ENCODE measurements at places on chromosomes 3 and 15.

DNA sequence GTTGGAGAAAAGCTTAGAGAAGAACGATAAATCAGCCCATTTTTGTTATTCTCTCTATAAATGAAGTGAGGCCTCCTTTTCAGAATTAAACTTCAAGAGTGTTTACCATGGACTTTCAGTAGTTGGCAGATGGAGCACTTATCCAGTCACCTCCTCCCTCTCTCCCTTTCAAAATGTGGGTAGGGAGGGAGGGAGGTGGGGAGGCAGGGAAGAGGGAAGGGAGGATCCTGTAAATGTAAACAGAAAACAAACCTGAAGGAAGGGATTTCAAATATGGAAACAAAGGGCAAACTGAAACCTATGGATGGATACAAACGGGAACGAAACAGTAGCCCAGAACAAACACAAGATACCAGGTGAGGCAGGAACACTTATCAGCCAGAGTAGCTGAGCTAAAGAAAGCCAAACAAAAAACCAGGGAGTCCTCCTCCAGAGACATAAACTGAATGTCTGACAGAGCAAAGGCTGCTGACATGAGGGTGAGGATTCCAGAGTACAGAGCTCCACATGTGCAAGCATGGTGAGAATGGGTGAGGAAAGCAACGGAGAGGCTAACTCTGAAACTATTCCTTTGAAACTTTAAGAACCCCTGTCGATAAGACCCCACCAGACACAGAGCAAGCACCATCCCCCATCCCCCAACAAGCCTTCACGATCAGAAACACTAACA is 41.0 kb upstream of the GP5 start:
- DNase-seq: no peak

DNA sequence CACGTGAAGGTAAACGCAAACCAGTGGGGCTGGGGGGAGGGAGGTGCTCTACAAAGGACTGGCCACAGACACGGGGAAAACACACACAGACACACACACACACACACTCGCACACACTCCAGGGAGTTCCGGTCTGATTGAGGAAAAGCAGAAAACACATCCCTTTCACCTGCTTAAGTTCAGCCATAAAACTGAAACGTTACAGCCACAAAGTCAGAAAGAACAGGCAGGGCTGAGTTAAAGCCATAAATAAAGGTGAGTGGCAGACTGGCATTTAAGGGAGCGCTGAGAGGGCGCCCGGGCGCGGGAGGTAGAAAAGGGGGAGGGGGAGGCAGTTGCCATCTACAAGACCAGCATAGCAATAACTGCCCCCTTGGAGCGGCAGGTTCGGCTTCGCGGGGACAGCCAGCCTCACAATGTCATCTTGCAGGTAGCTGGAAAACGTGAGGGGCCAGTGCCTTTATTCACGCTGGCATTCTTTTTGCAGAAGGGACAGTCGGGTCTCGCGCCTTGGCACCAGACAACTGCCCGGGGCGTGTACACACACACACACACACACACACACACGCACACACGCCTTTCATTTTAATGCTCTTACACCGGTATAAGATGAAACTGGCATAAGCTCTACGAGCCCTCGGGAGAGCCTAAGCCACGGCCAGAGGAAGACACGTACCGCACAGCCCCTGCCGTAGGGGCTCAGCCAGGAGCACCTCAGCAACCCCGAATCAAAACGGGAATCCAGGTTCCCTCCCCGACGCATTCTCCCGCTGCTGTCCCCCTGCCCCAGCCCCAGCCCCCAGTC is 866 bp downstream of the TNIK start:
- no peak for DNase-seq

DNA sequence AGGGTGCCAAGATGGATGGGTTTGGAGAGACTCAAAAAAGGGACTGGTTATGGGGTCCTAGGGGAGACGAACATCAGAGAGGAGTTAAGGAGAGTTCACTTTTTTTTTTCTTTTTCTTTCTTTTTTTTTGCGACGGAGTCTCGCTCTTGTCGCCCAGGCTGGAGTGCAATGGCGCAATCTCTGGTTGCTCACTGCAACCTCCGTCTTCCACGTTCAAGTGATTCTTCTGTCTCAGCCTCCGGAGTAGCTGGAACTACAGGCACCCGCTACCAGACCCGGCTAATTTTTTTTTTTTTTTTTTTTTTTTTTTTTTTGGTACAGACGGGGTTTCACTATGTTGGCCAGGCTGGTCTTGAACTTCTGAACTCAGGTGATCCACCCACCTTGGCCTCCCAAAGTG is 1.2 kb downstream of the SPINT1 start:
- DNase-seq: no peak

DNA sequence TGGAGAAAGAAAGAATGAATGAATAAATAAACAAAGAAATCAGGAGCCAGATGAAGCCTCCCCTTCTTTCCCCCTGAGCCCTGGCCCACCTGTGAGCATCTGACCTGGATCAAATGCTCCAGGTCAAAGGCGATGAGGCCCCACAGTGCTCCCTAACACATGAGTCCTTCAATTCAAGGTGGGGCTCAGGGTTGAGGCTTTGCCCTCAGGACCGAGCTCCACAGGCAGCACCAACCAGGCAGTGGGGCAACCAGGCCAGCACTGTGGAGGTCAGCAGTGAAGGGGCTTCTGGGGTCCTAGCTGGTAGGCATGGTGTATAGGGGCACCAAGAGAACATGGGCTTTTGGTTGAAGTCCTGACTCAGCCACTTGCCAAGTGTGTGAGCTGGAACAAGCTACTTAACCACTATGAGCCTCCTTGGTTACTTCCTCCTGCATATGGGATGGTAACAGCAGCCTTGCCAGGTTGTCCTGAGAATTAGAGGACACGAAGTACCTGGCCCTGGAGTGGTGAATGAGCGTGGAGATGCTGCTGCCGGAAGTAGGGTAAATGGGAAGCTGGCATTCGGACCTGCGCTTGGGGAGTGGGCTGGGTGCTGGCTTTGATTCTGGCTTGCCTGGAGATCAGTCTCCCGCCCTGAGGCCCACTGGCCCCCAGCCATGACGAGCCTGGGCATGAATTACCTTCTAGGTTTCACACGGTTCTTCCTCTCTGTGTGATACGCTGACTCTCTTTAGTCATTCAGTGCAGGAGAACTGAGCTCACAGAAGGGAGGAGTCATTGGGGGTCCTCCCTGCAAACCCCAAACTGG is 10.0 kb upstream of the PAQR5 start:
- DNase-seq: no peak

GRCh38 chr15:44094781-44095180 is 100.3 kb downstream of the FRMD5 start:
- DNase-seq: no peak

DNA sequence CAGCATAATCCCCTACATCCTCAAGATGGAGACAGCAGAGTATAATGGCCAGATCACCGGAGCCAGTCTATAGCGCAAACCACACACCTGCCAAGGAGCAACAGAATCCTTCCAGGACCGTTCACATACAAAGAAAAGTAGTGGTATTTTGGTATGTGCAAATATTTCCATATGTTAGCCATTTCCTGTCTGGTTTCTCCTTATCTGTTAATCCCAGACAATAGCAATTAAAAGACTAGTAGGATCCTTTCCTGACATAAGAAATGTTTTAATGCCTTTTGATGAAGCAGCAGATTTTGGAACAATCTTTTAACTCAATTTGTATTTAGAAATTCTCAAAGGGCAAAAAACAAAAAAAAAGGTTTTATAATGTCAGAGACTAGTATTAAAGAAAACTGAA is 22.2 kb downstream of the MRPS25 start:
- no peak for DNase-seq

DNA sequence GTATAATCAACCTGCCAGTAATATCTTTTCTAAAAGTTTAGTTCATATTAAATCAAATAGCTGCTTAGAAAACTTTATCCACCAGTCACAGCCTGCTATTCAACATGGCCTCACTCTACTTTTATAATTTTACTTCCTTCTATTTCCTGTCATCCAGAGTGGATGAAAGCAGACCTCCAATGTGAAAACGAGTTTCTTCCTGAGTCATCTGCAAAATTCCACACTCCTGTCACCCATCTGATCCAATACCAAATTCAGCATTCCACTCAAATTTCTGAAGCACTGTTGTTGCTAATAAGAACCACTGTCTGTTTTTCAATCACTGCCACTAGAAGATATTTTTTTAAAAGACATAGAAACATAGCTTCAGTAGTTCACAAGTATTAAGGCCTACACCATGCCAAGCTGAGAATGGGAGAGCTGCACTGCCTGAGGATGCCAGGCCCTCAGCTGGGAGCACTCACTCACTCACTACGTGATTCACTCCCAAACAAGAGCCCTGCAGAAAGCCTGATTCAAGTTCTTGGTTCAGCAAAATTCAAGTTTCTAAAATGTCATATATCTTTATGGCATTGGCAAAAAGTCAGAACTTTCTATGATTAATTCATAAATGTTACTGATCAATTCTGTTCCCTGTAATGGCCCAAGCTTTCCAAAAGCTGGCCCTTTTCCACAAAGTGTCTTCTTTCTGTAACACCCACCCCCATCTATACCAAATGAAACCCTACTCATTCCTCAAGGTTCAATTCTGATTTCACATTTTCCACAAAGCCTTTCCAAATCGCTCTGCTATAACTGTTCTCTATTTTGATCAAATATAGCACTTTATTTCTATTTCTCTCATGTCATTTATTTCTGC is 82.9 kb downstream of the FSIP1 start:
- DNase-seq: no peak

- DNase-seq: no peak
These were observed 441.7 kb upstream of the PDZRN3 start for GRCh38 chr3:74066456-74066855.

- DNase-seq: no peak
These were observed 36.2 kb downstream of the ZXDC start for GRCh38 chr3:126439346-126439967.

GRCh38 chr3:127858937-127859336 is 36.6 kb upstream of the MGLL start:
- no peak for DNase-seq

DNA sequence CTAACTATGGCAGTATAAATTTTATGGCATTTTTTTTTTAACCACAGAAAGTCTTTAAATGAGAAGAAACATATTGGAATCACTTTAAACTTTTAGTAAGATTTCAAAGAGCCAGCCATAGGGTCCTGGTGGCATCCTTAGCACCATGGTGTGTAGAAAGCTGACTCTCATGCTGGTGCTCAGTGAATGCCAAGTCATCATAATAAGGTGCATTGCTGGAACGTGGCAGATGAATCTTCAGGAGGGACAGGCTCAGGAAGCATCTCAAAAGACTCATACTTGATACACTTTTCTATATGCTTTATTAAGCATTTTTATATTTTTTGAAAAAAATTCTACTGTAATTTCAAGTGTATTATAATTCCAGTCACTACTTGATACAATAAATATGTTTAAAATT is 274.2 kb downstream of the ZIC4 start:
- no peak for DNase-seq

DNA sequence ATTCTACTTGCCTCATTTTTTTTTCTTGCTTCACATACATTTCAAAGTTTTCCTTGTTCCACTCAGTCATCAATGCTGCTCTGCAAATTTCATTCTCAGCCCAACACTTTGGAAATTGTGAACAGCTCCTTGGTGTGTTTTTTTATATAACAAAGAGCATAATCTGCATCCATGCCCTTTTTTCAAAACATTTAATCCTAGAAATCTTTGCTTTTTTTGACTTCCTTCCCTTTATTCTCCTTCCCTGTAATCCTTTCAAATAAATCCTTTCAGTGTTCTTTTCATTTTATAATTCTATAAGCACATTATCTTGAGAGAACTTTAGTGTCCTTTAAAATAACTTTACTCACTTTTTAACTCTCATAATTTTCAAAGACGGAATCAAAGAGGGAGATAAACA is 1150.8 kb downstream of the SI start:
- no peak for DNase-seq

DNA sequence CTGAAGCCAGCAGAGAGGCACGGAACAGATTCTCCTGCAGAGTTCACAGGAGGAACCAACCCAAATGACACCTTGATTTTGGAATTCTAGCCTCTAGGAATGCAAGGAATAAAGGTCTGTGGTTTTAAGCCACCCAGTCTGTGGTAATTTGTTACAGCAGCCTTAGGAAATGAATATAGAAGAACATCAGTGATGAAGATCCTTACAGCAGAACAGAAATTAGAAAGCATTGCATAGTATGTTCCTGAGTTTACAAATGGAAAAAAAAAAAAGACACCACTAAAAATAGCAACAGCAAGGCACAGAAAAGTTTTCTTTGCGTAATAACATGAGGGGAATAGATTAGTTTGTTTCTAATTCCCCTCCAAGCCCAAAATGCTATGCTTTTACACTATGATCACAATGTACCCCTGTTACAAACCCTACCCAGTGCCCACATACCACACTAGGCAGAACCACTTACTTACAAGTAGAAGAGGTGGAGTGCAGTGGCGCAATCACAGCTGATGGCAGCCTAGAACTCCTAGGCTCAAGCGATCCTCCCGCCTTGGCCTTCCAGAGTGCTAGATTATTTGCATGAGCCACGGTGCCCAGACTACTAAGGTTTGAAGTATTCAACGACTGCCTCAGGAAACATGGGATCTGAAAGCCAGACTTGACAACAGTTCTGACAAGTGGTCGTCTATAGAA is 84.3 kb downstream of the SHQ1 start:
- DNase-seq: no peak

GRCh38 chr15:85429522-85429921 is 49.1 kb downstream of the AKAP13 start:
- no peak for DNase-seq

GRCh38 chr3:38978729-38979128 is 73.0 kb downstream of the SCN11A start:
- DNase-seq: no peak

GRCh38 chr3:40753291-40753770 is 228.6 kb downstream of the ZNF621 start:
- no peak for DNase-seq

- DNase-seq: no peak
These were observed 597.5 kb upstream of the ROBO2 start for GRCh38 chr3:76442374-76442915.

DNA sequence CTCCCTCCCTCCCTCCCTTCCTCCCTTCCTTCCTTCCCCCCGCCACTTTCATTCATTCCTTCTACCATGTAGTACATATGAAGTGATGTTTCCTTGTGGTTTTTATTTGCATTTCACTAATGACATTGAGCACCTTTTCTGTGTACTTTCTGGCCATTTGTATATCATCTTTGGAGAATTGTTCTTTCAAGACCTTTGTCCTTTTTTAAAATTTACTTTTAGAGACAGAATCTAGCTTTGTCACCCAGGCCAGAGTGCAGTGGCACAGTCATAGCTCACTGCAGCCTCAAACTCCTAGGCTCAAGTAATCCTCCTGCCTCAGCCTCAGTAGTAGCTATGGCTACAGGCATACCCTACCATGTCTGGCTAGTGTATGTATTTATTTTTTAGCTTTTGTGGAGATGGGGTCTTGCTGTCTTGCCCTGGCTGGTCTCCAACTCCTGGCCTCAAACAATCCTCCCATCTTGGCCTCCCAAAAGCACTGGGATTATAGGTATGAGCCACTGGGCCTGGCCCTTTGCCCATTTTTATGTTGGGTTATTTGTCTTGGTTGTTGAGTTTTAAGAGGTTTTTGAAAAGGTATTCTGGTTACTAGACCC is 42.0 kb upstream of the CTDSPL2 start:
- no peak for DNase-seq

DNA sequence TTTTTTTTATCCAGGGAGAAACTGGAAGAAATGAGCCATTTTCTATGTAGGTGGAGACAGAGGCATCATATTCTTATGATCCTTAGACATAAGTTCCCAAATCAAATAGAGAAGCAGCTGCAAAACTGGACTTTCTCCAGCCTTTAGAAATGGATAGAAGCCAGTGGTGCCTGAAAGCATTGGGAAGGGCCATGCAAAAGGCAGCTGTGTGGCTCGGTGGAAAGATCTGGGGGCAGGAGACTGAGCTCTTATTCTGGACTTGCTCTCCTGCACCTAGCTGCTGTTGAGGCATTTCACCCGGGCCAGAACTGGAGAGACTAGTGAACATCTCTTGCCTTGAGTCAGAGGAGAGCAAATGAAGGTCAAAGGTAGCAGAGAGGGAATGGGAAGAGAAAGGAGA is 73.1 kb downstream of the TFG start:
- no peak for DNase-seq
